ENCODE measurements at places on chromosomes 16 and 17.

DNA sequence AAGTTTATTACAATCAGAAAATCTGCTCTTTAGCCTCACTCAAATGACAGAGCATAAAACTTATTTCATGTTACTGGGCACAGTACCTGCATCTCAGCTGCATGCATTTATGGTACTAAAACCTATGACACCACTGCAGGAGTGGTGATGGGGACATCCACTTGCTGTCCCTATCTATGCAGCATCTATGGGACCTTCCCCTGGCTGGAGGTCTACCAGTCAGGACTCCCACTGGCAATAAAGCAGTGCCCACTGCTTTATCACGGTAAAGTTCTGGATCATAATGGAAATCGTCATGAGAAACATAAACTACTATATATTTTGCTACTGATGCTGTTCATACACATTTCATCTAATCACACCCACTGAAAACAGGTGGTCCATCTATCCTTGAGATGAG lies 26.2 kb downstream of the NSMCE1 start:
- no peak for DNase-seq

DNA sequence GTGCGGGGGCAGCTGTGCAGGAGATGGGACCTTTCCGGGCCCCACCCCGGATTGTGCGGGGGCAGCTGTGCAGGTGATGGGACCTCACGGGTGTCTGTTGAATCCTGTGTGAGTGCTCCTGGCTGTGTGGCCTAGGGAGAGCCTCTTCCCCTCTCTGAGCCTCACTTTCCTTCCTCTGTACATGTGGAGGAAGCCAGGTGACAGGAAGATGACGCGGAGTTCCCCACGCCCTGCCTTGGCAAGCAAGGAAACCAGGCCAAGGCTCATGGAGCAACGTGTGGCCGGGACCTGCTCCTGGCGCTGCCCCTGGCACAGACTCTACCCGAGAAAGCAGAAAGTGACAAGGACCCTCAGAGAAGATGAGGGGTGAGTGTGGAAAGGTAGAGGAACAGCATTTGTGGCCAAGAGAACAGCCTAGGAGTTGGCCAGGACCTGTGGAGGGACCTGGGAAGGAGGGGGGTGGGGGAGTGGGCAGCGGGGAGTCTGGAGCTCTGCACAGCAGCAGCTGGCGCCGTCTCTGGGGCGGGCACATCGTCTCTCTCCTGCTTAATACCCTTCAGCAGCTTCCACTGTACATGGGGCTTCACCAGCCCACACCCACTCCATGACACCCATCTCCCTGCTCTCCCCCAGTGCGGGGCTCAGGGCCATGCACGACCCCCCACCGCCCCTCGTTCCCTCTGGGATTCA lies 38.4 kb upstream of the PABPN1L start:
- no peak for DNase-seq

GRCh38 chr16:80147026-80147655 lies 393.7 kb upstream of the DYNLRB2 start:
- DNase-seq = peak; percentile 58

DNA sequence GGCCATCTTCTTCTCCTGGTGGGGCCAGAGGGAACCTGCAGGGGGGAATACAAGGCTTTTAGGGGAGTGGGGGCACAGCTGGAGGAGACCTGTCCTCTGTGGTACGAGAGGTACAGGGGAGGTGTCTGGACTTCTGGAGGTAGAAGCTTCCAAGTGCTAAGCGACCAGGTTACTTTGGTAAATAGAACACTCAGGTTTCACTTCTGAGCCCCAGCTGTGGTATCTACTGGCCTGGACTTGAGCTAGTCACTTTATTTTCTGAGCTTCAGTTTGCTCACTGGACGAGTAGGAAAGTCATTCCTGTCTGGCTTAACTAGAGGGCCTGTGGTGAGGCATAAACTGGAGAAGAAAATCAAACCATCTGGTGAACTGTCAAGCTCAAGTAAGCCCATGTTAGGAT lies at the start of gene HEATR9:
TSS of gene HEATR9 (minus strand) at position 155 of the 400 bp plus-strand sequence. CDS start at position 6, 149 bp downstream.
- DNase-seq = no peak

GRCh38 chr17:21419299-21420239 lies 43.4 kb downstream of the KCNJ12 start:
- DNase-seq = no peak

- DNase-seq = no peak
Observed at GRCh38 chr17:10251212-10251948, 53.0 kb upstream of the GAS7 start.

DNA sequence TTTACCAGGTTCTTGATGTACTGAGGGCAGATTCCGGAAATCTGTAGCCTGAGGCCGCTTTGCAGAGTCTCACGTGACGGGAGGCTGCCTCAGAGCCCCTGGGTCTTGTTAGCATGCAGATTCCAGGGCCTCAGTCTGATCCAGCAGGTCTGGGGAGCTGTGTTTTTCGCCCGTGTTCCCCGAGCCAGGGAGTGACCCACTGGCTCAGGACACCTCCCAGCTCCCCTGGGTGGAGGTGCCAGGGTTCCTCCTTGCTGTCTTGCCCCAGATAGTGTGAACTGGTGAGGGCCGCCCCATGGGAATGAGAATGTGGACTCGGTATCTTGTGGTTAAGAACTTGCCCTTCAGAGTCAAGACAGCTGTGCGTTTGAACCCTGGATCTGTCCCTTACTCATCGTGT lies 98.6 kb downstream of the OR1D5 start:
- DNase-seq = no peak

GRCh38 chr17:74671031-74671771 lies 41.5 kb downstream of the CD300LF start:
- peak; percentile 80 for DNase-seq

DNA sequence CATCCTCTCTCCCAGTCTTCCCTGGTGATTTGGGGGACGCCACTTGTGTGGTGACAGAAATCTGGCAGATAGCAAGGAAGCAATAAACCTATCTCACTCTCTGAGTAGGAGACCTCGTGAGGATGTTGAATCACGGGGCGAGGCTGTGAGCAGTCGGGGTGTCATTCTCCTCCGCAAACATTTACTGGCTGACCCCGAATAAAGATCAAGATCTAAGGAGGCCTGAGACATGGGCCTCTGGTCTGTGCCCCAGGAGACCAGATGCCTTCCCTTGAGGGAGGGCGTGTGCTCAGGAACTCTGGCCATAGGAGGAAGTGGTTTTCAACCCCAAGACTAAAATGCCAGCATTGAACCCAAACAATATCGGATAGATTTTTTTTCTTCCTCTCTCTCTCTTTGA lies 53.1 kb downstream of the FOXL1 start:
- peak; percentile 63 for DNase-seq

DNA sequence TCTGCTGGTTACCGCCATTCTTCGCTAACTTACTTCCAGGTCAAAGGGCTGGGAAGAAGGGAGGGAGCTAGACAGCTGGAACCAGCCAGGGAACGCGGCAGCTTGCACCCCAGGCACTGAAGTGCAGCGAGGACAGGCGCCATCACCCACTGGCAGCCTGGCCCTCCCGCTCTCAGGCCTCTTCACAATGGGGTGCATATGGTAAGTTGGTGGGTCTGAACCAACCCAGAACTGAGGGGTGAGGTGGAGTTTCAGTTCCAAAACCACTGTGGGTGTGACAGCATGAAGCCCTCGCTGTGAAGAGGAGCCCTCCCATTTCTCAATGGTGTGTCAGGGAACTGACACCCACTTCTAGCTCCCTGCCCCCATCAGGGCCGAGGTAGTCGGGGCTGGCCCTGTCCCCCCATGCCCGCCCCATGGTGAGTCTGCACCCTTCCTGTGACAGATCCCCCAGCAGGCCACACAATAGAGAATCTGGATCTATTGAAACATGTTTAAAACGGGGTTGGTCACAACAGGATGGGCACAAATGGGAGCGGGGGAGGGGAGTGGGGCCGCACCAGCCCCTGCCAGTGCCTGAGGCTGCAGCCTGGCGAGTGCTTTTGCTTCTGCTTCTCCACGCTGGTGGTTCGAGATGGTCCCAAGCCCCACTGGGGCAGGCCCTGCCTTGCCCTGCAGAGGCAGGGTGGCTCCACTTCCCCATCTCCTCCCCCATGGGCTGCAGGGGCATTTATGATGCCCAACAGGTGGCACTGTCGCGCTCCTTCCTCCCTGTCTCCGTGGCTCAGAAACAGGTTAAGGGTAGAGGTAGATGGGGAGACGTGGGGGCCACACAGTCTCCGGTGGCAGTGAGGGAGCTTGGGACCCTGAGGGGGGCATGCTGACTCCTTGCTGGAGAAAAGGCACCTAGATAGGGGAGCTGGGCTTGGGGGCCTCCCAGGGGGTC lies 2.3 kb downstream of the LIMD2 start:
- peak; percentile 56 for DNase-seq

GRCh38 chr16:13178318-13178717 lies 276.9 kb downstream of the SHISA9 start:
- no peak for DNase-seq

GRCh38 chr16:56780646-56781045 lies 50.7 kb downstream of the NUP93 start:
- no peak for DNase-seq

DNA sequence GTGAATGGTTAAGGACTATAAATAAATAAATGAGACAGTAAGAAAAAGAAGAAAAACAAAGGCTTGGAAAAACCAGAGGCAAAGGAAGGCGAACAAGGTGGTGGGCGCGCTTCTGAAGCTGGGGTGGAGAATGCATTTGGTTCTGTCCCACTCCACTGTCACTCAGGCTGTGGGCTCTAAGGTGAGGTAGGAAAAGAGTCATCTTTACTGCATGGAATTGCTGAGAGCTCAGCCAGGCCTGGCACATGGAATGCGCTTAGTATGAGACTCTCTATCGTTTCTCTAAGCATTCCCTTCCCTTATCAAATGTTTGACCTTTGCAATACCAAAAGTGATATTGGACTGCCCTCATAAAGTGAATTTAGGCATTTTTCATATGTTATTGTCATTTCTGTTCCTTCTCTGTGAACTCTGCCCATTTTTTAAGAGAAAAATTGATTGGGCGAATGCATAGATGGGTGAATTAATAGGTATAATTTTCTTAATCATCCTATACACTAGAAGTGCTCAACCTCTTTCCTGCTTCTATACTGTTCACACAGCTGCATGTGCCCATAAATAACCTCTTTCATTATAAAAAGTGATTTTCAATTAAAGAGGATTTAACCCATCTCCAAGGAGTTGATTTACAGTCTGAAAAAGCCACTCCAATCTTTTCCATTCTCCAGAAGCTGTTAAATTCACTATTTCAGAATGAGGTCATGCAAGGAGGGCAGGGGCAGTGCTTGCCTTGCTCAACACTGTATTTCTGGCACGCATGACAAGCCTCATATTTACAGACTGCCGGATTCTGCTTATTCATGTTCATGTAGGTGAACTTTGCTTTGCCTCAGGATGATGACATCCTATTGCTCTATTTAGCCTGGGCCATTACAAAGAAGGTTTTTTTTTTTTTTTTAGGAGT lies 87.7 kb downstream of the MYH10 start:
- DNase-seq = peak; percentile 90

DNA sequence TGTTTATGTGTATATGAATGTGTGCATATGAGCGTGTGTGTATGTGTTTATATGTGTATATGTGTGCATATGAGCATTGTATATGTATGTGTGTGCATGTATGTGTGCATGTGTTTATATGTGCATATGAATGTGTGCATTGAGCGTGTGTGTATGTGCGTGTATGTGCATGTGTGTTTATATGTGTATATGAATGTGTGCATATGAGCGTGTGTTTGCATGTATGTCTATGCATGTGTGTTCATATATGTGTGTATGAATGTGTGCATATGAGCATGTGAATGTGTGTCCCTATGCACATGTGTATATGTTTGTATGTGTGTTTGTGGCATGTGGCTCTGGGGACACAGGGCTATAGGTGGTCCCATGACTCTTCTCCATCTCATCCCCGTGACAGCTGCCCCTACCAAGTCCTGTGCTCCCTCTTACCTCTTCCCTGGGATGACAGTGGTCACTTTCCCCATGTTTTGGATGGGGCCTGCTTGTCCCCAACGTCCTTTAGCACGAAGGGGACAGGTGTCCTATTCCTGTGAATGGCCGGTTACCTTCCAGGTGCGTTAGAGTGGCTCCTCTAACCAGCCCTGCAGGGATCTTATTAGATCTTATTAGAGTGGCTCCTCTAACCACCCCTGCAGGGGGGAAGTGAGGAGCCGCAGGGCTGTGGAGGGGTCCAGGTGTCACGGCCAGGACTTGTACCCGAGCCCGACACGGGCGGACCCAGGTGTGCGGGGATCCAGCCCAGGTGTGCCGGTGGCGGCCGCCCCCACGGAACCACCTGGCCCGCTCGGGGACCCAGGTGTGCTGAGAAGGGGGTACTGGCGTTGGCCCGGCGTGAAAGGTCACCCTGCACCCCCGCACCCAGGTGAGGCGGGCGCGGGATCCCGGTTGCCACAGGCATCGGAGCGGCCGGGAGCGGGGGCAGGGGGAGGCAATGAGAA lies 105.6 kb downstream of the SEC14L1 start:
- no peak for DNase-seq

DNA sequence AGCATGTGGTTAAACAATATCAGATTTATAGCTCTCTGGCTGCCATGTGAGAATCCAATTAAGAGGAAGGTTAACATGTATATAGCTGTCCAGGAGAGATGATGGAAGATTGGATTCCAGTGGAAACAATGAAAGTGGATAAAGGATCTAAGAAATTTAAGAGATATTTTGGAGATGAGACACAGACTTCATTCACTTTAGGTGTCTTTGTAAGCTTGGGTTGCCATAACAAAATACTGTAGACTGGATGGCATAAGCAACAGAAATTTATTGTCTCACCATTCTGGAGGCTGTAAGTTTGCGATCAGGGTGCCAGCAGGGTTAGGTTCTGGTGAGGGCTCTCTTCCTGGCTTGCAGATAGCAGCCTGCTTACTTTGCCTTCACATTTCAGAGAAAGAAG lies 155.9 kb upstream of the MYOCD start:
- DNase-seq = peak; percentile 13

DNA sequence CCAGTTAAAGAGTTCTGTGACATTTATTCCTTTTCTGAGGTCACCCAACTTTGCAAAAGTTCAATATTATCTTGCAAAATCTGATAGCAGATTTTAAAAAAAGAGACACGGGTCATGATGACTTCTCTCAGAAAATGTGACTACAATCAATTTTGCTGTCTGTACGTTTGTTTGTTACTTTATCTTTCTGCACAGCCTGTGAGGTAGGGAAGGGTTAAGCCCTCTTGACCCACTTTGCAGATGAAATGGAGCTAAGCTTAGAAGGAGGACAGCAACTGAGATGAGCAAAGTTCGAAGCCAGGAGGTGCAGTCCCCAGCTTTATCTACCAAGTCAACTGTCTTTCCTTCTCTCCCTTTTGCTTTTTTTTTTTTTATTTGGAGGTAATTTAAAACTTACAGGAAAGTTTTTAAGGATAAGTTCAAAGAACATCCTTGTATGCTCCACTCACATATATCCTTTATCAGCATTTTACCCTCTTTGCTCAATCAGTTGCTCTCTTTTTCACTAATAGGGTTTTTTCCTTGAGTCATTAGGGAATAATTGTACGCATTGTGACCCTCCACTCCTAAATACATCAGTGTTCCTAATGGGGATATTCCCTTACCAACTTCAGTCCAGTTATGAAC lies 86.8 kb downstream of the MSI2 start:
- DNase-seq = no peak

GRCh38 chr17:3792481-3792880 lies 8.5 kb downstream of the ITGAE start:
- DNase-seq = no peak

- peak; percentile 35 for DNase-seq
Observed at GRCh38 chr17:46785696-46786095, 32.8 kb downstream of the WNT3 start.

- DNase-seq = no peak
Observed at GRCh38 chr16:69768666-69769065, 6.5 kb downstream of the WWP2 start.
